Activated T-cell treated with anti-CD3 and anti-CD28 coated beads, Interleukin-2, amount 50 U/mL, for 24 hours (primary cell): ENCODE measurements at places on chromosomes 2 and 18.

GRCh38 chr2:74740741-74741431 is 86.8 kb downstream of the SEMA4F start:
- DNase-seq: no peak

DNA sequence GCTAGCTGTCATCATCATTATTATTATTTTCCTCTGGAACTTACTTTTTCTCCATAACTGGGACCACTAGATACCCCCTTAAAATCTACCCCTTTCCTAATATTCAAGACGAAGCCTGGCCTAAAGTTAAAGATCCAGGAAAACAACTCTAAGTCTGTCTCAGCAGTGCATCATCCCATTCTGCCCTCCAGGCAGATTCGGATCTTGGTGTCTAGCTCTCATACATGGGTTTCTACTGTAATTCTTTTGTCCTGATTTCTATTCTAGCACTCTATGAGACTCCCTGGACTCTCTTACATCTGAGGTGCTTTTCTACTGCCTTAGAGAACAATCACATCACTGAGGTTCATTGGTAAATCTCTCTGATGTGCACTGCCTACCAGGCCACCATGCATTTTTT is 35.5 kb downstream of the MAP2 start:
- no peak for DNase-seq

DNA sequence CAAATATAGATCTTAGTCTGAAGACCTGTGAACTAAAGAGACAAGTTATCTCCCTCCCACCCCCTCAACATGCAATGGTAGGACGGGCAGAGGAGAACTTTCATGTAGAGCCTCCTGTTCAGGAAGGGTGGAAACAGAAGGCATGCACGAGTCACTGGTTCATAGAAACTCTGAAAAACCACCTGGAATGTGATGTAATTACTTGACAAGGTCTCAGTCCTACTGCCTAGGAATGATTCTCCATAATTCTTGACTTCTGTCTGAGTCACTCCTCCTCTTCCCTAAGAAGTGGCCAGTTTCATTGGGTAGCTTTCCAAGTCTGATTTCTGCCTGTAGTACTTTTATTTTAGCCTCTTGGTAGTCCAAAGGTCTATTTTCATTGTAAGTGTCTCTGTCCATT is 277.3 kb downstream of the PTPRM start:
- no peak for DNase-seq

DNA sequence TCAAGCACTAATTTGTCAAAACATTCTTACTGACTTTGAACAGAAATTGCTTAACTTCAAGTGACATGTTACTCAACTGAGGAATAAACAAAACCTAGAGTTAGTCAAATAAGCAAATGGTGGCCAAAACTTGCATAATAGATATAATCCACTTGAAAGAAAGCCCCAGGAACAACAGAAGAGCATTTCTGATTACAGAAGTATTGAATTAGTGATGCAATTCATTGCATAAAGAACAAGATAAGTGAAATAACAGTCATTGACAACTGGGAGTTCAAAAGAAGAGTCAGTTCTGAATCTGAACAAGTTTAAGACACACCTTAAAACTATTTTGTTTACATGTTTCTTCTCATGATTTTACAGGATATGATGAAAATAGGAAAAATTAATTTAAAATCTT is 30.8 kb downstream of the COBLL1 start:
- no peak for DNase-seq

DNA sequence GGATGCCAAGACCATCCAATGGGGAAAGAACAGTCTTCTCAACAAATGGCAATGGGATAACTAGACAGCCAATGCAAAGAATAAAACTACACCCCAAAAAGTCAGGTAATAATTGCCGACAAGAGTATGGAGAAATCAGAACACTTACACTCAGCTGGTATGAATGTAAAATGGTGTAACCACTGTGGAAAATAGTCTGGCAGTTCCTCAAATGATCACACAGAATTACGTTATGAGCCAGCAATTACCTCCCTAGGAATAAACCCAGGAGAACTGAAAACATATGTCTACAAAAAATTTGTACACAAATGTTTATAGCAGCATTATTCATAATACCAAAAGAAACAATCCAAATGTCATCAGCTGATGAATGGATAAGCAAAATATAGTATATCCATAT is 8.8 kb downstream of the IWS1 start:
- DNase-seq: no peak

- DNase-seq: no peak
Observed at GRCh38 chr2:15367715-15368114, 193.4 kb downstream of the NBAS start.

GRCh38 chr18:29226213-29226612 is 1049.3 kb upstream of the CDH2 start:
- no peak for DNase-seq

GRCh38 chr2:47499621-47500309 is 96.8 kb downstream of the MSH2 start:
- DNase-seq: no peak

GRCh38 chr18:41113885-41114482 is 841.0 kb upstream of the PIK3C3 start:
- DNase-seq: no peak

DNA sequence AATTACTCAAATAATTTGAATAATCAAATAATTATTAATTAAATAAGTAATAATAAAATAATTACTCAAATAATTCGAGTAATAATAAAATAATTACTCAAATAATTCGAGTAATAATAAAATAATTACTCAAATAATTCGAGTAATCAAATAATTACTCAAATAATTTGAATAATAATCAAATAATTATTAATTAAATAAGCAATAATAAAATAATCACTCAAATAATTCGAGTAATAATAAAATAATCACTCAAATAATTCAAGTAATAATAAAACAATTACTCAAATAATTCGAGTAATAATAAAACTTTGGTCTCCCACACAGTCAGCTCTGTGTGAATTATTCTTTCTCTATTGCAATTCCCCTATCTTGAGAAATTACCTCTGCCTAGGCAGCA is 30.0 kb upstream of the LINC00305 start:
- no peak for DNase-seq

GRCh38 chr2:28345619-28346018 is 47.0 kb upstream of the FOSL2 start:
- DNase-seq: no peak

GRCh38 chr18:24560511-24560981 is 100.1 kb downstream of the HRH4 start:
- no peak for DNase-seq

DNA sequence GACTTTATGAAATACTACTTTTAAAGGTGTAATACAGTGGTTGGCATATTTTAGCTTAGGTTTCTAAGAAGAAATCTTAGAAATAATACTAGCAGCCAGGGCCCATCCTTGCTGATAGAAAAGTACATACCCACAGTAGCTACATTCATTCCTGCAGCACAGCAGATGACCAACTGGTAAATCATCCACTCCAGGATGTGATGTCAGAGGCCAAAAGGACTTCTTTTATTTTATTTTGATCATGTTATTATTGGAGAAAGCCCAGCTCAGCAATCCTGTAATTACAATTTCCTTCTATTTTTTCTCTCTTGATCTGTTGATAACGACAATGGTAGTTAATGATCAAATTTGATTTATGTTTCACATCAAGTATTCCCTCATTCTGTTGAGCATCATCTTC is 18.0 kb upstream of the TTN start:
- no peak for DNase-seq

- no peak for DNase-seq
Observed at GRCh38 chr2:97785818-97786217, 72.4 kb downstream of the ZAP70 start.

DNA sequence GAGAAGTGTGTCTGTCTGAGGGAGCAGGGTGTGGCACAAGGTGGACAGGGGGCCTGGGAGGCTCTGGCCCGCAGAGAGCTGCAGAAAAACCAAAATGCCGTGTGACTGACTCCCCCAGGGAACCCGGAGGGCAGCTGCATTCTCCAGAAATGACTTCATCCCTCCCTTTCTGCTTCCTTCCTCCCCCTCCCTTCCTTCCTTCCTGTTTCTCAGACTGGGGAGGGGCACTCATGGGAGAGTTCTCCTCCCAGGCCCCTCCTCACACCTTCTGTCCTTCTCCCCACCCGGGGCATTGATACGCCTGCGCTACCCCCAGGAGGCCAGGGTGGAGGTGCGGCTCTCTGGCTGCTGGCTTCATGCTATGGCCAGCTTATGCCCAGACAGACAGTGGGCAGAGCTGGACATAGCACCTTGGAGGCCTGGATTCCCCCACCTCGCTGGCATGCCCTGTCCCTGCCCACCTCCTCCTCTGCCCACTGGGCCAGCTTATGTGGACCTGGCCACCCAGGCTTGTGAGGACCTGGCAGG is 8.2 kb upstream of the GPR17 start:
- no peak for DNase-seq

GRCh38 chr2:2851806-2852777 is 521.0 kb upstream of the MYT1L start:
- no peak for DNase-seq

- no peak for DNase-seq
Observed at GRCh38 chr2:46703588-46703987, 212.0 kb downstream of the MCFD2 start.
